ENCODE measurements at places on chromosomes 4 and X. TPM values are rescaled to one million over a fixed set of nuclear protein-coding genes. Genes with fewer than 3 reads are reported as not detected.

The PPP4R3C gene
- total RNA-seq: not detected

The SPANXN4 gene
- not detected for total RNA-seq

The PPP2R2C gene
- total RNA-seq: 0.34 TPM

The PNCK gene
- total RNA-seq: not detected

The PLP1 gene
- not detected for total RNA-seq

The RRH gene
- total RNA-seq: not detected

The CENPE gene
- 39.1 TPM for total RNA-seq

The FAAH2 gene
- 1.1 TPM for total RNA-seq

The MAGEB1 gene
- not detected for total RNA-seq

The ZCCHC12 gene
- total RNA-seq: under 0.01 TPM

The SUV39H1 gene
- 4.3 TPM for total RNA-seq
